ENCODE measurements at places on chromosomes 3 and 15.

- no peak for DNase-seq
Measured at GRCh38 chr15:36673039-36673438, 93.6 kb downstream of the CDIN1 start.

- DNase-seq: no peak
Measured at GRCh38 chr3:29610781-29611180, 329.9 kb downstream of the RBMS3 start.

- no peak for DNase-seq
Measured at GRCh38 chr3:19877656-19878055, 56.4 kb downstream of the EFHB start.

GRCh38 chr3:89966877-89967665, 859.6 kb downstream of the EPHA3 start:
- no peak for DNase-seq
